ENCODE measurements at places on chromosomes 16 and 17.

GRCh38 chr16:3645504-3646347, 8.8 kb upstream of the DNASE1 start:
- no peak for DNase-seq

DNA sequence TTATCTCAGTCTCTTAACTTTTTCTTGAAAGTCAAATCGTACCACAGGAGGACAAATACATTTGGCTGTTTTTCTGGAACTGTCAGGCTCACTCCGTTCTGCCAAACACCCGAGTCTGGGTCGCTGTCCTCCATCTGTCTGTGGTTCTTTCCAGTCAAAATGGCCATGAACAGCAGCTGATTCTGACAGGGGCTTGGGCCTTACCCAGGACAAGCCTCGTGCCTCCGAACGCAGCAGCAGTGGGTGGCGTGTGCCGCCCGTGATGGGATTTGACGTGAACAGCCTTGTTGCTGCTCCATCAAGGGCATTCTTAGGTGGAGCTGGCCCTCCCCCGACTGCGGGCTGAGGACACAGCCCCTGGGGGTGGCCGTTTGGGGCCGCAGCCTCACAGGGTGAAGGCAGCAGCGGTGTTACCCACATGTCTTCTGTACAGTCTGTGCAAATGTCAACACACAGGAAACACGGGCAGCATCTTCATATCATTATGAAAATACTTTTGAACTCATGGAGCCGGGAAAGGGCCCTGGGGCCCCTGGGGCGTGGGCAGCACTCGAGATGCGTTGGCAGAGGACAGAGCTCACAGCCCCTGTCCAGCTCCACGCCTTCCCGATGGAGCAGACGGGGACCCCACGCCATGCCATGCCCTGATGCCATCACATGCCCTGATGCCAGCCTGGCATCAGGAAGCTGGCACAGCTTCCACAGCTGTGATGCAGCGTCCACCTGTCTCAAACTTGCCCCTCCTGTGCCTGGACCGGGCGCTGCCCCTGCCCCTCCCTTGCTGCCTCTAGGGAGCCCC, 8.6 kb upstream of the ACSF3 start:
- DNase-seq: no peak

GRCh38 chr17:79399610-79400144, 211.2 kb downstream of the RBFOX3 start:
- DNase-seq: no peak

DNA sequence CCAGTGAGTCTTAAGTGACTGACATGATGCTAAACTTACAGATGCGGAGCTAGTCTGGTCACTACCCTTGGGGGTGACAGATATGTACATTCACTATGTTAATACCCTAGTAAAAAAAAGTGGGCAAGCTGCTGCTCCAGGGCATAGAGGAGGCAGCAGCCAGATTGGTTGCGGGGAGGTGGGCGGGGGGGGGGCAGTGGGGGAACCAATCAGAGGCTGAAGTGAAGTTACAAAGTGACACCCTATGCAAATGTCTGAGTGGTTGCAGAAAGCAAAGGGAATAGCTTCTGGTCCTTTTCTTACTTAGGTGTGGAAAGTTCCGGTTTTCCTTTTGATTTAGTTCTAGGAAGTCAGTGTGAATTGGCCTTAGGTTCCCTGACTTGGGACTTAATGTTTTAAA, 12.1 kb downstream of the NDEL1 start:
- no peak for DNase-seq

GRCh38 chr17:56505154-56505756, 88.2 kb upstream of the NOG start:
- peak; percentile 62 for DNase-seq

DNA sequence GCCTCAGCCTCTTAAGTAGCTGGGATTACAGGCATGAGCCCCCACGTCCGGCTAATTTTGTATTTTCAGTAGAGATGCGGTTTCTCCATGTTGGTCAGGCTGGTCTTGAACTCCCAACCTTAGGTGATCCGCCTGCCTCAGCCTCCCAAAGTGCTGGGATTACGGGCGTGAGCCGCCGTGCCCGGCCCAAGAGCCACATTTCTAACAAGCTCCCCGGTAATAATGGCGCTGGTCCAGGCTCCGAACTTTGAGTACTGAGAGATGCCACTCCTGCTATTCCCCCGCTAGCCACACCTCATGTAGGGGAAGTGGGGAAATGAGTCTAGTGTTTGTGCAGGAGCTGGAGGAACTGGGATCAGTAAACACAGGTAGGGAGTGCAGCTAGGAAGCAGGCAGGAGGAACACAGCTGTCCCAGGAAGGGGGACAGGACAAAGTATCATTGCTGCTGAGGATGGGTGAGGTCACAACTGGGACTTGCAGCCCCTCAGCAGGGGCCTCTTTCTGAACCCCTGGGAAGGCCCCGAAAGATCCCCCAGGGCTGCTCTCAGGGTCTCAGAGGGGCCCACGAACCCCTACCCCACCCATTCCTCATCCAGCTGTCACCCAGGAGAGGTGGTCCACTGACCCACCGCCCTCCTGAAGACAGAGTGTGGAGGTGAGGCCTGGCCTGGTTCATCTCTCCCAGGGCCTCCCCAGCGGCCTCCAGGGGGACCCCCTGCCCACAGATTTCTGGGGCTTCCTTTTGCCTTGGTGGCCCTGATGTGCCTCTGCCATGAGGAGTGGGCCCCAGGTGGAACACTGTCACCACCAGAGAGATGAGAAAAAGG, 3.7 kb upstream of the KREMEN2 start:
- no peak for DNase-seq

Measured in PC-3 (cell line).